A549 treated with GW870086 at 1 μM for 4 hours (cell line): ENCODE measurements at places on chromosomes 12 and 14. TPM values are rescaled to one million over a fixed set of nuclear protein-coding genes. Genes with fewer than 3 reads are reported as not detected.

NFATC4 gene
- total RNA-seq, result 0.06 to 0.47 TPM (median 0.31 TPM) in 3 of 5 replicates, not detected in the others

HOXC12 gene
- total RNA-seq, result not detected in 5 replicates

SYCP3 gene
- 0.17 to 0.18 TPM in 2 of 5 replicates, not detected in the others for total RNA-seq

PAX9 gene
- total RNA-seq, result 2.1 to 3.4 TPM (median 3.2 TPM) in 5 replicates

KRT3 gene
- total RNA-seq, result 0.05 to 0.11 TPM (median 0.07 TPM) in 5 replicates

C1S gene
- total RNA-seq, result 39.5 to 62.4 TPM (median 44.8 TPM) in 5 replicates

RAD9B gene
- 0.09 to 0.61 TPM (median 0.29 TPM) in 5 replicates for total RNA-seq

BTBD6 gene
- total RNA-seq, result 31.1 to 44.6 TPM (median 41.2 TPM) in 5 replicates

PSMC6 gene
- 79.8 to 110 TPM (median 86.4 TPM) in 5 replicates for total RNA-seq

MANSC4 gene
- total RNA-seq, result not detected in 5 replicates

GPR84 gene
- total RNA-seq, result not detected in 5 replicates

EFS gene
- total RNA-seq, result not detected in 5 replicates

CACNA1C gene
- total RNA-seq, result 0.03 to 0.05 TPM (median 0.03 TPM) in 3 of 5 replicates, not detected in the others

TTLL5 gene
- 11.3 to 13.7 TPM (median 12.1 TPM) in 5 replicates for total RNA-seq

CCDC38 gene
- 0.07 to 0.16 TPM (median 0.11 TPM) in 4 of 5 replicates, not detected in the other for total RNA-seq

ITGA7 gene
- total RNA-seq, result 0.90 to 1.6 TPM (median 1.1 TPM) in 5 replicates

LRRC10 gene
- total RNA-seq, result not detected in 5 replicates

OTX2 gene
- total RNA-seq, result not detected in 5 replicates

C12orf54 gene
- not detected in 5 replicates for total RNA-seq

LMO3 gene
- 0.03 TPM in 1 of 5 replicates, not detected in the others for total RNA-seq

STON2 gene
- 0.81 to 1.2 TPM (median 1.1 TPM) in 5 replicates for total RNA-seq

CFAP73 gene
- total RNA-seq, result 0.09 to 0.37 TPM (median 0.12 TPM) in 4 of 5 replicates, not detected in the other

PAH gene
- not detected in 5 replicates for total RNA-seq

MGST1 gene
- 730 to 847 TPM (median 792 TPM) in 5 replicates for total RNA-seq
